ENCODE measurements at places on chromosomes 7 and 10. TPM values are rescaled to one million over a fixed set of nuclear protein-coding genes. Genes with fewer than 3 reads are reported as not detected.
A peak's percentile ranks its signal among the peaks of the same experiment; 100 is the strongest.

DNA sequence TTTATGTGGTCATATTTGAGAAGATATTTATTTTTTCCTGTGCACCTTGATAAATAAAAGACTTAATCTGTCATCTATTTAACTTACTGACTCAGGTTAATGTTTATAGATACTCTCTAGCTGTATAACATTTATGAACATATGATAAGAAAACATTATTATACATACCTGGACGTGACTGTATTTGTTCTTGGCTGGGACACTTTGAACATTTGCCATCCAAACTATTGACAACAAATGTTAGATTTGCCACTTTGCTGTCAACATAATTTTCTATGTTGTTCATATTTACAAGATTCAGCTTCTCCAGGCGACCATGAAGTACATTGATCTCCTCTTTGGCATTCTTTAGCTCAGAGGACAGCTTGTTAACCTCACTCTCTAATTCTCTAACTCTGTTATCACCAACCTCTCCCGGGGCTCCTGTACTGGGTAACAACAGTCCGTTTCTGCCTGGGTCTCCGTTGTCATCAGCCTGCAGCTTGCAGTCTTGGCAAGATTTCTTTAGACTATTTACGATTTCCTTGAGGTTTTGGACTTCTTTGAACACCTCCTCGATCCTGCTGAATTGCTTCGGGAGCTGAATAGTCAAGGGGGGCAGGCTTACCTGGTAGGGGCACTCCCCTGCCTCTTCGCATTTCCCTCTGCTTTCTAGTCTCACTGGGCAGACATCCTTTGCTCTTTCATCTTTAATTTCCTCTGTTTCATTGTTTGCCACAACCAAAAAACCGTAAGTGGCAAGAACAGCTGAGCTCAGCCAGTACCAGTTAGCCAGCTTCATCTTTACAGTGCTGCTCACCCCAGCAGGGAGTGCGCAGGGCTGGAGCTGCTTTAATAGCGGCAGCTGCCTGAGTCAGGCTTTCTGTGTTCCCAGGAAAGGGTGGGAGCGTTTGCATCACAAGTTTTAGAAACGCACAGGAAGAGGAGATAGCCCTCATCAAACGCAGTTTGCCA lies at the start of gene FGL2:
TSS of gene FGL2 (minus strand) at position 807 of the 954 bp plus-strand sequence. CDS start at position 781, 26 bp downstream.
- H3K4me3 ChIP-seq, result peak within 1 kb of the TSS; percentile 57
- H3K27me3 ChIP-seq, result no peaks in the 10 kb centered on the region
- H3K27ac ChIP-seq, result peak within 1 kb of the TSS; percentile 83
- no peaks in the 10 kb centered on the region for H3K36me3 ChIP-seq
- H3K4me1 ChIP-seq, result peaks cover 17% of the 10 kb centered on the region

DNA sequence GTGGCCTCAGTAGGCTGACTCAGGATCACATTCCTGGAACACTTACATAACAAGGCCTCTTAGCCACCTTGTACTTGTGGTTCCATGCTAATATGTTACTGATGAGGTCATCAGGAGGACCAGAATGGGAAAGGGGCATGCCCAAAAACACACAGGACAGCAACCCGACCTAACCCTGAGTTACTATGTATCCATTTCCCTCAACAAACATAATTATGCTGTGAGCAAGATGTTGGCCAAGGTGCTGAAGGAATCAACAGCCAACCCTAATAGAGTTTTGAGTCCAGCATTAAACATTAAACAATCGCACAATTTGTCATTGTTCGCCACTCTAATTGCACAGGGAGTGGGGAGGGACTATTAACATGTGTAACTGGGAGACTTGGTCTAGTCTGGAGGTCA lies 129.4 kb downstream of the PLPP4 start:
- no peak overlapping the region for H3K4me3 ChIP-seq
- H3K27ac ChIP-seq, result no peak overlapping the region
- no peak for DNase-seq
- no peaks in the 10 kb centered on the region for H3K4me1 ChIP-seq
- no peaks in the 10 kb centered on the region for H3K36me3 ChIP-seq

DNA sequence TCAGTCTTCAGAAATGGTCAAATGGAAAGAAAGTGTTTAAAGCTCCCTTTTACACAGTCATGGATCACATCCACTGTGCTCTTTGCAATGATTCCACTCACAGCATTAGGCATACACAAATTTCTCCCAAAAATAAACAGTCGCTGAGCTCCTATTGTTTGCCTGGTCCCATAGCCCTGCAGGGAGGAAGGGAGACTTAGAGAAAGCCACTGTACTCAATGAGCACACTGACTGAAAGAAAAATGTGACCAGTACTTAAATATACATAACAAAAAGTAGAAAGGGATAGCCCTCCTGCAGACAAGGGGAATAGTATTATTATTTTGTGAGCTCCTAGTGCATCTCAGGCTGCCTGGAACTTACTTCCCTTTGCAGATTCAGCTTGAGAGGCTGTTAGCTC lies 853.2 kb downstream of the GRID1 start:
- H3K4me3 ChIP-seq, result no peak overlapping the region
- H3K36me3 ChIP-seq, result no peaks in the 10 kb centered on the region
- no peaks in the 10 kb centered on the region for H3K4me1 ChIP-seq
- DNase-seq, result no peak
- H3K27ac ChIP-seq, result no peak overlapping the region
- H3K27me3 ChIP-seq, result no peaks in the 10 kb centered on the region

DNA sequence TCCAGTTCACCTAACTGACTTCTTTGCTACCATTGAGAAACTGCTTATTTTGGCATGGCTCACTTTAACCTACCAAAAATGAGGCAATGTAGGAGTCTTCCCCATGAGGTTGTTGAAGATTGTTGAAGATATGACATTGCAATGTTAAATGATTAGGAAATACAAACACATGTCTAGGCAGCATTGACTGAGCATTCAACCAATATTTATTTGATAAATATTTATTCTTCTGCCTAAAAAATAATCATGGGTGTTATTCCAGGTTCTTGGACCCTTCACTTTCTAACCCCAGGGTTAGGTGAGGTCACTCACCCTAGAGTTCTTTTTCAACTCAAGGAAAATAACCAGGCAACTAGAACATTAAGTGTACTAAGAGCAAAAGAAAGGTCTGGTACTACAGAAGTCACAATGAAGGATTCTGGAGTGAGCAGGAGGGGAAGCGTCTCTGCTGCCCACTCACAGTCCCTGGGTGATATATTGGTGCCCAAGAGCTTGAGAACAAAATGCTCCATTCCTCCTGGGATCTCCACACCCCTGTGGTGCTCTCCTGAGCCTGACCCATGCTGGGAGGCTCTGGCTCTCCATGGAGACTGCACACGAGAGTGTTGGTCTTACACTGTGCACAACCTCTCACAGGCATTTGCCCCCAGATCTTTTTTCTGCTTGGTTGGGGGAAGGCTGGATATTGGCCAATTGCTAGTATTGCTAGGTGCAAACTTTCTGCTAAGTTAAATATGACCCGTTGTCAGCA lies 123.4 kb downstream of the SPAG6 start:
- H3K27ac ChIP-seq, result no peak overlapping the region
- peaks cover 34% of the 10 kb centered on the region for H3K27me3 ChIP-seq
- no peak overlapping the region for H3K4me3 ChIP-seq
- no peaks in the 10 kb centered on the region for H3K36me3 ChIP-seq
- no peak for DNase-seq

DNA sequence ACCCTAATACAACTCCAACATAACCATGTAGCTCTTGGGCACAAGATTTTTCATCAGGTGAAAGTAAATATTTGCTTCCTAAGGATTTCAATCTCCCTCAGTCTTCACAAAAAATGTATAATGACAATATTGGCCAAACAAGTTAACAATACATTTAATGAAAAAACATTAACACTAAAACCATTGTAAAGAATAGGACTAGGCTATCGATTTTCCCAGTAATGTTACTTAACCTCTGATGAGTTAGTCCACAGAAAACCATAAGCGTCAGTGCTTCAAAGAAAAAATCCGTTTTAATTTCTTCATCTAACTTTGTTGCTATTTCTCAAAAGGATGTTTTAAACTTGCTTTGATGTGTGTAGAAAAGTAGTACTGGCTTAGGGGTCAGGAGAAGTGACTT lies 1.2 kb downstream of the ZNF33B start:
- peak overlapping the region; percentile 97 for H3K27ac ChIP-seq
- peaks cover 6% of the 10 kb centered on the region for H3K4me1 ChIP-seq
- H3K27me3 ChIP-seq, result no peaks in the 10 kb centered on the region
- H3K36me3 ChIP-seq, result no peaks in the 10 kb centered on the region
- DNase-seq, result no peak

GRCh38 chr7:72042855-72043254 lies 369.3 kb downstream of the CALN1 start:
- DNase-seq, result no peak
- no peak overlapping the region for H3K4me3 ChIP-seq
- no peaks in the 10 kb centered on the region for H3K27me3 ChIP-seq
- H3K27ac ChIP-seq, result no peak overlapping the region

- H3K27me3 ChIP-seq, result no peaks in the 10 kb centered on the region
- DNase-seq, result no peak
- H3K4me1 ChIP-seq, result no peaks in the 10 kb centered on the region
- H3K4me3 ChIP-seq, result no peak overlapping the region
- no peaks in the 10 kb centered on the region for H3K36me3 ChIP-seq
Observed at GRCh38 chr10:120691625-120692024, 159.5 kb upstream of the WDR11 start.

GRCh38 chr7:82323806-82324205 lies 119.8 kb downstream of the CACNA2D1 start:
- no peaks in the 10 kb centered on the region for H3K27me3 ChIP-seq
- no peak overlapping the region for H3K27ac ChIP-seq
- no peak overlapping the region for H3K4me3 ChIP-seq
- H3K4me1 ChIP-seq, result peaks cover 6% of the 10 kb centered on the region
- no peaks in the 10 kb centered on the region for H3K36me3 ChIP-seq

The PHKG1 gene
- not detected for total RNA-seq

The CHAT gene
- total RNA-seq, result 3.8 TPM

The CNPY4 gene
- total RNA-seq, result 9.4 TPM

All from transverse colon (tissue), 4 donors.